ENCODE measurements at places on chromosomes 2 and 18.

DNA sequence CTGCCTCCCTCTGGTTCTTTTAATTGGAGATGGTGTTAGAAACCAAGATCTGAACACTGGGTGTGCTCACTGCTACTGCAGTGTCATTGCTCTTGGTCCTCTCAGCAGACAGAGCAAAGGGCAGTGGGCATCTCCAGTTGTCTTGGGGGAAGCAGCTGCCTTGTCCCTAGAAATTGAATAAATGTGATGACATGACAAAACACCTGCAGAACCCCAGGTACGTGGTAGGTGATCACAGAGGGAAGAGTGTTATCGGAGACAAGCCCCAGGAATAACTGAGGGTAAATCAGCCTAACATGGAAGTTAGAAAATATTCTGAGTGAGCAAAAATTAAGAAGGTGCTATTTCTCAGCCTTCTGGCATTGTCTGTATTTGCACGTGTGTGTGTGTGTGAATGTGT, 311.9 kb upstream of the HDAC4 start:
- no peak for DNase-seq

DNA sequence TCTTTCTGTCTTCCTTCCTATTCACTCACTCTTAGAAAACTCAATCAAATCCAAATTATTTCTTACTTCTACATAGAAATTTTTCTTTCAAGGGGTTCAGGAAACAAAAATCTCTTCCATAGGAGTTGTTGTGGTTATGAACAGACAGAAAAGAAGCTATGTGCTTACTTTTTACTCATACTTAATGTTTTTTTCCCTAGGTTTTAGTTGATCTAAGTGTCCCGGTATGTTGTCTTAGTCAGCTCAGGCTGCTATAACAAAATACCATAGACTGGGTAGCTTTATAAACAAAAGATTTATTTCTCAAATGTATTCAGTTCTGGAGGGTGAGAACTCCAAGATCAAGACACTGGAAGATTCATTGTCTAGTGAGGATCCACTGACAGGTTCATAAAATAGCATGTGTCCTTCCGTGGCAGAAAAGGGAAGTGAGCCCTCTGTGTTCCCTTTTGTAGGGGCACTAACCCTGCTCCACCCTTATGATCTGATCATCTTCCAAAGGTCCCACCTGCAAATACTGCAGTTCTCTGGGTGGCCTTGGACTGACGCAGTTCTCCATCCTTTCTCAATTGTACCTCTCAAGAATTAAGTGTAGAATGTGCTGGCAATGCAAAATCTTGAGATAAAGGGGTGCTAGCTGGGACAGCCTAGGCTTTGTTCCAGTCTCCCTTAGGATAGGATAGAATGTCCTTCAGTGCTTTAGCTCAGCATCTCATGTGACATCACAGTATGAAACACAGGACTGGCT, 14.4 kb upstream of the VRK2 start:
- no peak for DNase-seq

- no peak for DNase-seq
Measured at GRCh38 chr2:39517102-39517436, 80.0 kb upstream of the MAP4K3 start.

DNA sequence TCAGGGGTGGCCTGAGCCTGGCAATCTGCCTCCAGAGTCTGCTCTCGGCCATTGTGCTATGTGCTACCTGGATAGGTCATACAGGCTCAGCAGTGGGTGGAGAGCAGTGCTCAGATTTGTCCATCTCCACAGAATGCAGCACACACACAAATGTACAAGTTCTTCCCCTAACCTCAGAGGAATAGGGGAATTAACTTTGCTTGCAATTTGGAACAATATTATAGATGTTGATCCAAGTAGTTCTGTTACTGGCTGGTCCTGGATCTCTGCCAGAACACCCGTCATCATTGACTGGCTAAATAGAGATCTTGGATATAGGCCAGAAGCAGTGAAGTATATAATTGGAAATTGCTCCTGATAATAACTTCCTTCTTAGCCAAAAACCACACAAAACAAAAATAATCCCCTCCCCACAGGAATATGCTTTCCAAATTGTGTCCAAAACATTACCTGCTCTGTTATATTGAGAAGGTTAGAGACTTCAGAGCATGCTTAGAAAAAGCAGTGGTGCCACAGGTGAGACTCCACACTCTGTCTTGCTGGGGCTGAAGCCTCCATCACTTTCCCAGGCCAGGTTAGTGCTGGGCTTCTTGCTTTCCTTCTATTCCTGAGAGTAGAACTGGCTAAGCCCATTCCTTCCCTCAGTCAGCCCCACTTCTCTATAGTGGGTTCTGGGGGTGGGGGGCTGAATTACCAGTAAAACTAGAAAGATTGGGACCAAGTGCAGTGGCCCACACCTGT, 38.8 kb downstream of the NCAPH start:
- peak; percentile 67 for DNase-seq

DNA sequence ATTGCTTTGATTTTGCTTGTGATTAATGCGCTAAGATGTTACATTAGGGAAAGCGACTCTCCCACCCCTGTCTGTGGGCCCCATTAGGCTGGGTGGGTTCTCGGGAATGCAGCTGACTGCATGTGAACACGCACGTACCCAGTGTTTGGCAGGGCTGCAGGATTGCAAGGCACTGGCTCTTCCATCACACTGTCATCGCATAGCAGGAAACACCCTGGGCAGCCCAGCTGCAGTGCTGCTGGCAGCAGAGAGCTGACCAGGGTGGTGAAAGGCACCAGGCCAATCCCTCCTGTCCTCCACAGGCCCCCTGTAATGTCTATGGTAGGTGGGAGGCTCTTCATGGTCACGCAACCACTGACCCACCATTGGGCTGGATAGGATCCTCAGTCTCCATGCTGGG, 34.4 kb upstream of the FZD7 start:
- no peak for DNase-seq

- DNase-seq: no peak
Measured at GRCh38 chr2:26560892-26561291, 80.3 kb downstream of the CIB4 start.

Data from NCI-H2029 treated with DMSO at 0.1 percent for 48 hours (cell line).